ENCODE measurements at places on chromosomes 13 and 19.

DNA sequence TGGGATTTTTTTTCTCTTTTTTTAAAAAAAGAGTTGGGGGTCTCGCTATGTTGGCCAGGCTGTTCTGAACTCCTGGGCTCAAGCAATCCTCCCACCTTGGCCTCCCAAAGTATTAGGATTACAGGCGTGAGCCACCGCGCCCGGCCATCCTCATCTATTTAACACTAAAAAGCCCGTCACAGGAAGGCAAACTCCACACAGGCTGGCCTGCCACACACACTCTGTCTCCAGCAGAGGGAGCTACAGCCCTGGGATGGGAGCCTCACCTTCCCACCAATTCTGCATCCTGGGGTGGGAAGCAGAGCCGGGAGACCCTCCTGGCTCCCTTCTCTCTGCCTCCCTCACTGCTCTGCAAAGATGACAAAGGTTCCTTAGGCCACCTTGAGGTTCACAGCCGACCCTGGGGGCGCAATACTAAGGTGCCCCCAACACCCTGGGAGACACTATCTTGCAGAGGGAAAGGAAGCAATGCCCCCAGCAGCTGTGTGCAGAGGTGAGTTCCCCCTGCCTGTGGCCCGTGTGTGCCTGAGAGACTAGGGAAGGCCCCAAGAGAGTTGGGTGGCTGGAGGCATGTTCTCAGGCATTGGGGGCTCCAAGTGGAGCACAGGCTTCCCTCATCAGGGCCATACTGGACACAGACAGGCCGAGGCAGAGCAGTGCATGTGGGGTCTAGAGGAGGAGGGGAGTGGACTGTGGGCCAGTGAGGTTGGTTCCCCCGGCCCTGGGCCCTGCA, 27.4 kb upstream of the TIMM44 start:
- no peak for DNase-seq

- no peak for DNase-seq
Measured at GRCh38 chr13:33261387-33262061, 24.0 kb downstream of the STARD13 start.

- no peak for DNase-seq
Measured at GRCh38 chr13:105611424-105611823, 924.0 kb downstream of the EFNB2 start.

DNA sequence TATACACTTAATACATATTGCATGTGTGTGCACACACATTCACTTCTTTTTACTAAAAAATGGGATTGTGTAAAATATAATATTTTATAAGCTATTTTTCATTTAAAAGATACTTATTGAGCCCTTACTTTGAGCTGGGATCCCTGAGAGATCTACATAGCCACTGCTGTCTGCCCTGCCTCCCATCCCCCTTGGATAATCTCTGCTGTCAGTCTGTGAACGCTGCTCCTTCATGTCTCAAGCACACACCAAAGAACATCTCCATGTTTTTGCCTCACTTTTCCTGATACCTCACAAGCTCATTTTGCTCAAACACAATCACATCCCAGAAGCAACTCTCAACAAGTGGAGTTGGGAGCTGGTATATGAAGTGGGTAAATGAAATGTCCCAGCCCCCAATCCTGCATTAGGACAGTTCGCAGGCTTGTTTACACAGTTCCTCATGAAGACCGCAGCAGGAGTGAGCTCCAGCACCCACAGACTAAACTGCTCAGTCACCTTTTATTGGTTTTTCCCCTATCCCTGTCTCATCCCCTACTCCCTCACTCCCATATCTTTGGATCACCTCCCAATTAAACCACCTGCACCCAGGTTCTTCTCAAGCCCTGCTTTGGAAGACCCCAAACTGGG, 108.3 kb upstream of the FRY start:
- DNase-seq, result no peak

DNA sequence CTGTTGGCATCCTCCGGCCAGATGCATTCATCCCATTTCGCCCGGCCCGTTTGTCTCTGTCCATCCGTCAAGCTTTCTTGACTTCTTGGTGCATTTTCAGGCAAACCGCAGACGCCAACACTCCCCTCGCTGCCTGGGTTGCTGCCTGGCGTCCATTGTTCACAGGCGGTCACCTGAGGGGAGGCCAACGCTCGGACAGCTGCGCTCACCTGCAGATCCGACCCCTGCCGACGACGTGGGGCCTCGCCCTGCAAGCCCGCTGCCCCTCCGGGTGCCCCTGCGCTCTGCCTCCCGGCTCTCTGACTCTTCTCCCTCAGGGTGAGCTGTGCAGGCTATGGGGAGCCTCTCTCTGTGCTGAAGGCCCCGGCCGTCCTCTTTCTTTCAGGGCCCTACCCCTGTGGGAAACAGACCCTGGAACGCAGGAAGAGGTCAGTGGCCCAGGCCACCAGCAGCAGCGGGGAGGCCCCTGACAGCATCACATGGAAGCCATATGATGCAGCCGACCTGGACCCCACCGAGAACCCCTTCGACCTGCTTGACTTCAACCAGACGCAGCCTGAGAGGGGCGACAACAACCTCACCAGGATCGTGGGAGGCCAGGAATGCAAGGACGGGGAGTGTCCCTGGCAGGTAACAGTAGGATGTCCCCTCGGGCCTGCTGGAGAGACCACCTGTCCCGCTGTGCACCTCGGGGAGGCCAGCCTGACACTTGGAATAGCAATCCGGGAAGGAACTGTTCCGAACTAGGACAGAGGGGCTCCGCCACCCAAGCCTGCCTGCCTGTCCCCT, 14.8 kb upstream of the PROZ start:
- no peak for DNase-seq

DNA sequence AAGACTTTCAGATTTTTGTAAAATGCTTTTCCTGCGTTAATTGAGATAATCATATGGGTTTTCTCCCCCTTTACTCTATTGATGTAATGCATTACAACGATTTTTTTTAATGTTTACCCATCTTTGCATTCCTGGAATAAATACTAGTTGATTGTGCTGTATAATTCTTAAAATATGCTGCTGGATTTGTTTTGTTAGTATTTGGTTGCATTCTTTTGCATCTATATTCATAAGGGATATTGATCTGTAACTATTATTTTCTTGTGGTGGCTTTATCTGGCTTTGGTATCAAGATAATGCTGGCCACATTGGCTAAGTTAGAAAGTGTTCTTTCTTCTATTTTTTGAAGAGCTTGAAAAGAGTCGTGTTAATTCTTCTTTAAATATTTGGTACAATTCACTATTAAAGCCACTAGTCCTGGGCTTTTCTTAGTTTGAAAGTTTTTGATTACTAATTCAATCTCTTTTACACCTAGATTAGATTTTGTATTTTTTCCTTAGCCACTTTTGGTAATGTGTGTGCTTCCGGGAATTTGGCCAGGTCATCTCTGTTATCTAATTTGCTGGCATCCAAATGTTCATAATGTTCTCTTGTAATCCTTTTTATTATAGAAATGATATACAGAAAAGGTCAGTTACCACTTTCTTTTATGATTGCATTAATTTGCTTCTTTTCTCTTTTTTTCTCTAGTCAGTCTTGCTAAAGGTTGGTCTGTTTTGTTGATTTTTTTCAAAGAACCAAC, 29.8 kb downstream of the KL start:
- no peak for DNase-seq

- no peak for DNase-seq
Measured at GRCh38 chr13:113537909-113538688, 46.5 kb upstream of the TFDP1 start.

- DNase-seq, result no peak
Measured at GRCh38 chr13:38376546-38376945, 26.9 kb downstream of the UFM1 start.

DNA sequence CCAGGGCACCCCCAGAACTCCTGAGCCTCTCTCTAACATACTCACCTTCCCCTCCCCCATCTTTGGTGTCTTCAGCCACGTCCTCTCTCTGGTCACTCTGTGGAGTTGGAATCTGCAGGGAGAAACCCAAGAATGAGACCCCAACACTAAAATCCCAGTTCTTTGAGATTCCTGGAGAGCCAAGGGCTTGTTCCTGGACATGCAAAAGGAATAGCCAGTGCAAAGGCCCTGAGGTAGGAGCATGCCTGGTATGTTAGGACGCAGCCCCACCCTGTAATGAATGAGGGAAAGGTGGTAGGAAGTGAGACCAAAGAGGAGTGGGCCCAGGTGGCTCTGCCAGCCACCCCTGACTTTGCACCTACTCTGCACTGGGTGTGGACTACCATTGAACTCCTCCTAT, 2.4 kb upstream of the LPAR2 start:
- DNase-seq, result no peak

GRCh38 chr13:77515785-77516184, 19.7 kb upstream of the SCEL start:
- DNase-seq, result no peak

GRCh38 chr13:25887962-25888655, 163.7 kb downstream of the SHISA2 start:
- DNase-seq, result no peak

GRCh38 chr13:99498171-99499161, 2.8 kb upstream of the TM9SF2 start:
- DNase-seq, result peak; percentile 97

- DNase-seq, result no peak
Measured at GRCh38 chr13:44274771-44275205, 98.8 kb upstream of the SERP2 start.

GRCh38 chr19:7603919-7604318, 8.3 kb downstream of the CAMSAP3 start:
- no peak for DNase-seq

DNA sequence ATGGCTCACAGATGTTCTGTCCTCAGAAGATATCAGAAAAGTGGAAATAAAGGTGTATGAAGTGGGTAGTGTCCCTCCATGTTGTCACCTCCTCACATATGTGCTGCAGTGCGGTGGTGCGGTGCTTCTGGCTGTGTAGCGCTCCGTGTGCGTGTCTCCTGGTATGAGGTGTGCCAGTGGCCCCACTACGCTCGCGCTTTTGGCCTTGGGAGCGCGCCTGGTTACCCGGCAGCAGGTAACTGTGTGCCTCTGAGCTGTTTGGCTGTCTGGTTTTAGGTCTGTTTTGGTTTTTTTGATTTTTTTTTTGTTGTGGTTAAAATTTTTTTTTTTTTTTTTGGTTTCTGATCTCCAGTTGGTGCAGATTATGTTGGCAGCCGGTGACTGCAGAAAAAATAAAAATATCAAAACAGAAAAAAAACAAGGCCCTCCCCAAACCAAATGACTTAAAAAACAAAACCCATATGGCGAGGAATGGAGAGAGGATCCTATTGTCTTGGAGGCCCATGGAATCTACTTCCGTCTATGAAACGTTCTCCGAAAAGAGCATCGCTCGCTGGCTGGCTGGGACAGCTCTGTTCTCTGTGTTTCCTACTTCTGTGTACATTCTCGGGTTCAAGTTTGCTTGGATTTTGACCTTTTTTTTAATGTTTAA, 7.9 kb downstream of the HNRNPL start:
- peak; percentile 68 for DNase-seq

DNA sequence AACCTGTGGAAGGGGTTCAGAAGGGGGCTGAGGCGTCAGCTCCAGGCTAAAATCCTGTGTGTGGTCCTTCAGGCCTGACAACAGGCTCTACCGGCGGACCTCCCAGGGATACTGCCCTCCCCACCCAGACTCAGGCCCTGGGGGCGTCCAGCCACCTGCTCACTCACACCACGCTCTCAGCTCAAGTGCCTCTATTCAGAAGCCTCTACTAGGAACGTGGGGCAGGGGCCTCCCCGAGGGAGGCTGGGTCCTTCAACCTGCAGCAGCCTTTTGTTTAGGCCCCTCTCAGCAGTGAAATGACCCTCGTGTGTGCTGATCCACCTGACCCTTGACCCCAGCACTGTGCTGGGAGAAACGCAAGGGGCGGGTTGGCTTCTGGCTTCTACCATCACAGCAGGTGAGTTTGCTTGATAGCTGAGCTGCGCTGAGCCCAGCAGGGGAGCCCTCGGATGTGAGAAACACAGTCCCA, 10.6 kb downstream of the PLPP2 start:
- DNase-seq, result no peak

DNA sequence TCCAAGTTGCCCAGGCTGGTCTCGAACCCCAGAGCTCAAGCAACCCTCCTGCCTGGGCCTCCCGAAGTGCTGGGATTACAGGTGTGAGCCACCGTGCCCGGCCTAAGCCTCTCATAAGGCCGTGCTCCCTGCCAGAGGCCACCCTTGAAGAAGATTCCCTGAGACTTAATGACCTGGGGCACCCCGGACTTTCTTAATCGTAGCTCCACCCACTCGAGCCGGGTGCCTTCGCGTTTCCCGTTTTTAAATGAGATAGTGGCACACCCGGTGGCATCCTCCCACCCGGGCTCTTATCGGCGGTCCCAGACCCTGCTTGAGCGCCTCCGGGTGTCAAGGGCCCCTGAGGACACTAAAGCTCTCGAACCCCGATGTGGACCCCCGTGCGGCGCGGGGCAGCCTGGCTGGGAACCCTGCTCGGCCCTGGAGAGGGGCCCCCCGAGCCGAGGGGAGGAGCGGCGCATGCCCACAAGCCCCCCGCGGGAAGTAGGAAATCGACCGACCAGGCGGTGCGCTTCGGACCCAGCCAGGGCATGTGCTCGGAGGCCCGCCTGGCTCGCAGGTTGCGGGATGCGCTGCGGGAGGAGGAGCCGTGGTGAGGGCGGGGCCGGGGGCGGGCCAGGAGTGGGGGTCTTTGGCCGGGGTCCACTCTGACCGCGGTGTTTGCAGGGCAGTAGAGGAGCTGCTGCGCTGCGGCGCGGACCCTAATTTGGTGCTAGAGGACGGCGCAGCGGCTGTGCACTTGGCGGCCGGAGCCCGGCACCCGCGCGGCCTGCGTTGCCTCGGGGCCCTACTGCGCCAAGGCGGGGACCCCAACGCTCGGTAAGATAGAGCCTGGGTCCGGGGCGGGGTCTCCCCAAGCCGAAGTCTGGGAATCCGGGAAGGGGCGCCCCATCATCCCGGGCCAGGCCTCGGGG, at the start of gene ANKLE1:
TSS of gene ANKLE1 (plus strand) at position 511 of the 914 bp plus-strand sequence. CDS start at position 531, 20 bp downstream.
- no peak for DNase-seq

DNA sequence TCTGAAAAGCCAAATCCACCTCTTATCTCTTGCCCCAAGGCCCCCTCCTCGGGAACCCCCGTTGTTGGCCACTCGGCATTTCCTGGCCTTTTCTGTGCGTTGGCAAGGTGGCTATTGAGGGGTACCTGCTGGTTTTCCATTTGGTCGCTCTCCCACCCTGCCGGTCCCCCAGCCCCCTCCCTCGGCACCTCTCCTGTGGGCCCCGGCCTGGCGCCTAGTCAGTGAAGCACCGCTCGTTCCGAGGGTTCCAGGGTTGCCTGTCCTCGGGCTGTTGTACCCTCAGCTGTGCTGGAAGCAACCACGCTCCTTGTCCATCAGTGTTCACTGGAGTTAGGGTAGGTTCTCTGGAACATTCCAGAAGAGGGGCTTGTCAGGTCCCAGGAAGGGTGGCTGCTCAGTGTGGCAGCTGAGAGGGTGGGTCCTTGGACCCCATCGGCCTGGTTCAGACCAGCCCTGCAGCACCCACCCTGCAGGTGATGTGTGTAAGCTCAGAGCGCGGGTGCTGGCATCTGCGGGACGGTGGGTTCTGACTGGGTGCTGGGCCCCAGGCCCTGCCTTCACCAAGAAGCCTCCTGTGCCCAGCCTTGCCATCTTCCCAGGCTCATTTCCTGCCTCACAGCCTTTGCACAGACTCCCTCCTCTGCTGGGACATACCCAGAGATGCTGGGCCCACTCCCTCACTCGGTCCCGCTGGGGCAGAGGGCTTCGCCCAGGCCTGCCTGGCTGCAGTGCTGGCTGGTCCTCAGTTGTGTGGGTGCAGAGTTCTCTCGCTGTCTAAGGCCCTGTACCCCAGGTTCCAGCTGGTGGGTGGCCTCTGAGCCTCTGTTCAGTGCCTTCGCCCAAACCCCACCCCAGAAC, 21.3 kb downstream of the NKPD1 start:
- DNase-seq, result no peak

All from T-helper 22 cell (primary cell).